ENCODE measurements at places on chromosomes 4 and X. TPM values are rescaled to one million over a fixed set of nuclear protein-coding genes. Genes with fewer than 3 reads are reported as not detected.

- ATAC-seq: peak; percentile 75
Observed at GRCh38 chr4:98601708-98602107, 56.7 kb downstream of the TSPAN5 start.

Gene CTAG1B
- not detected for total RNA-seq

- peak; percentile 73 for ATAC-seq
Observed at GRCh38 chr4:102321260-102321995, 23.9 kb downstream of the SLC39A8 start.

Gene GAGE12E
- total RNA-seq: not detected

DNA sequence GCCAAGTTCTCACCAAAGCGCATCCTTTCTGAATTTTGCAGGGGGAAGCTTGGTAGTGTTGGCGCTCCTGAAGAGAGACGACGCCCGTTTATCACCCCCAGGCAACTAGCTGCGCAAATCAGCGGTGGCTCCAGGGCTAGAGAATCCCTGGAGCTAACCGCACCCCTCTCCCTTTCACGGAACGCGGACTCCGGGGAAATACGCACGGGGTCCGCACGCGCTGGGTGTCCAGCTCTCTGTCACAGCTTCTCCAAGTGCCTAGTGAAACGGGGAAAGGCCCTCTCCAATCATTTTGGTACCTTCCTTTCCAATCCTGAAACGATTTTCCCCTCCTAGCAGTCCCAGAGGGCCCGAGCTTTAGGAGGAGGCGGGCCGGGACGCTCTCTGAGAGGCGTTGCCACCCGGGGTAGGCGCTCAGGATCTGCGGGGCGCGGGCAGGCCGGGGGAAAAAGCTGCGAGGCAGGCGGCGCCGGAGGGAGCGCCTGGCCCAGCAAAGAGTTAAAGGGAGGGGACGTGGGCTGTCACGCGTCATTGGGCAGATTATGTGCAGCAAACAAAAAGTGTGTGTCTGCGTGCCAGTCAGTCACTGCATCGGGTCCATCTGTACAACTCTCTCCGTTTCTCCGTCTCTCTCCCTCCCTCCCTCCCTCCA is at the start of gene PRDM8:
Gene PRDM8 (plus strand): TSS at position 582 of the 652 bp plus-strand sequence. CDS start 2,578 bp downstream, outside the sequence.
- ATAC-seq: peak; percentile 38

Gene ATP2B3
- total RNA-seq: not detected

Gene CNKSR2
- total RNA-seq: 3.2 TPM

DNA sequence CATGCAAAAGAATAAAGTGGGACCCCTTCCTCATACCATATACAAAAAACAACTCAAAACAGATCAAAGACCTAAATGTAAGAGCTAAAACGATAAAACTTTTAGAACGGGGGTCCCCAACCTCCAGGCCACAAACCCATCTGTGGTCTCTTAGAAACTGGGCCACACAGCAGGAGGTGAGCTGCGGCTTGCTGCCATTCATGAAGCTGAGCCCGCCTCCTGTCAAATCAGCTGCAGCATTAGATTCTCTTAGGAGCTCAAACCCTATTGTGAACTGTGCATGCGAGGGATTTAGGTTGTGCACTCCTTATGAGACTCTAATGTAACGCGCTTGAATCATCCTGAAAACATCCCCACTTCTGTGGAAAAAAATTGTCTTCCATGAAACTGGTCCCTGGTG is 7.0 kb upstream of the GATA1 start:
- ATAC-seq: no peak

Gene PDE5A
- 0.58 TPM for total RNA-seq
